ENCODE measurements at places on chromosomes 16 and 17. TPM values are rescaled to one million over a fixed set of nuclear protein-coding genes. Genes with fewer than 3 reads are reported as not detected.
A peak's percentile ranks its signal among the peaks of the same experiment; 100 is the strongest.

GRCh38 chr17:2809337-2809736 lies 13.1 kb downstream of the RAP1GAP2 start:
- no peak for DNase-seq

DNA sequence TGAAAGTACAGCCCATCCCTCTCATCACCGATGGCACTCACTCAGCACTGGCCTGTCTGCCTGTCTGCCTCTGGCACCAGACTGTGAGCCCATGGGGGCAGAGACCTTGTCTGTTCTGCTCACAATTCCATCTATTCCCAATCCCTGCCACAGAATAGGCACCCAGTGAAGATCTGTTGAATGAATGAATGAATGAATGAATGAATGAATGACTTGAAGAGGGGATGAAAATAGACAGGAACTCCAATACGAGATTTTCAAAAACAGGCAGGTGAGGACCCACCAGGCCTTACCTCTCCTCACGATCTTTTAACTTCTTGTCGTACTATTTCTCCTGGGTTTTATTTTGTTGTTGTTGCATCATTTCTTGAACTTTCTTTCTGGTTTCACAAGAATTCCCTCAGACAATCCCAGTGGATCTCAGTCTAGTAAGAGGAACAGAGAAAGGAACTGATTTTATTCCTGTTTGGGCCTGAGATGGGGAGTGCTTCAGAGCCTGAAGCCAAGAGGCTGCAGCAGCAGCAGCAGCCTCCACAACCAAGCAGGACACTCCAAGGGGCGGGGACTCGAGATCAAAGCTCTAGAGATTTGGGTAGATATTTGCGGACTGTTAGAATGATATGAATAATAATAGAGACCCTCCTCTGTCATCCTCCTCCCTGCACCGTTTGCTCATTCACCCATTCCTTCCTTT lies 17.7 kb downstream of the KRT9 start:
- no peak for DNase-seq

DNA sequence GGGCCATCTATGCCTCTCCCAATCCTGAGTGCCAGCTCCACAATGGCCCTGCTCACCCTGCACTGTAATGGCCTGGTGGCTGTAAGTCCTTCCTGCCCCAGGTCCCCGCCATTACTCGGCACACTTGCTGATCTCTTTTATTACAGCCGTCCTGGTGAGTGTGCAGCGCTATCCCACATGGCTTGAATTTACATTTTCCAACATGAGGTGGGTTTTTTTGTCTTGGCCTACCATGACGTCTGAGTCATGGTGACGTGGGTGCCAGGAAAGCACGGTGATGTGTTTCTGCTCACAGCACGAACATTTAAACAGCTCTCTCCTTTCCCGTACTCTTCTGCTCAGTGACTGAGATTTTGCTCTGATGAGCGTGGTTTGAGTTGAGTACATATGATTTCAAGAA lies 55.2 kb upstream of the FOXF1 start:
- DNase-seq, result no peak

DNA sequence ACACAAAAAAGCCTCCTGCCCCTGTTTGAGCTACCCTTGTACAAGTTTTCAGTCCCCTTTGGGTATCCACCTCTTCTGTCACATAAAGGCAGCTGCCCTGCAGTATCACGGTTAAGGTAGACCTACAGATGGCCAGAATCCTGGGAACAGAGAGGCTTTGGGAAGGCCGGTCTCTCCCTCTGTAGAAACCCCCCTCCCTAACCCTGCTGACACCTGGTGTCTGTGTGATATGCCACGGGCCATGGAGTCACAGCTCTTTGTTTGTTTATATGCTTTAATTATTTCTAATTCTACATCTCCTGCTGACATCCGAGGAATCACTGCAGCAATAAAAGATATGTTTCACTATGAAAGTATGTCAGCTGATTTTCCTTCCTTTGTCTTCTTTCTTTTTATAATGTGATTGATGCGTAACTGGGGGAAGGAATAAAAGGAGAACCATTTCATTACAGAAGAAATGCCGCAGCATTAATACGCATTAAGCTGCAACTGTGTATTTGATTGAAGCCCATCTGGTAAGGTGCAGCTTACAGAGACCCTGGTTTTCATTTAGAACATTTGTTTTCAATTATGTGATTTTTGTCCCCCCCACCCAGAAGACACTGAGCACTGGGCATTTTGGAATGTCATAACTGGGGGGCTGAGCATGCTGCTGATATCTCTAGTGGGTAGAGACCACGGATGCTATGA lies 142.1 kb downstream of the SLC39A11 start:
- DNase-seq, result no peak

GRCh38 chr17:2025622-2026309 lies 632 bp upstream of the RTN4RL1 start:
- DNase-seq, result peak; percentile 65

DNA sequence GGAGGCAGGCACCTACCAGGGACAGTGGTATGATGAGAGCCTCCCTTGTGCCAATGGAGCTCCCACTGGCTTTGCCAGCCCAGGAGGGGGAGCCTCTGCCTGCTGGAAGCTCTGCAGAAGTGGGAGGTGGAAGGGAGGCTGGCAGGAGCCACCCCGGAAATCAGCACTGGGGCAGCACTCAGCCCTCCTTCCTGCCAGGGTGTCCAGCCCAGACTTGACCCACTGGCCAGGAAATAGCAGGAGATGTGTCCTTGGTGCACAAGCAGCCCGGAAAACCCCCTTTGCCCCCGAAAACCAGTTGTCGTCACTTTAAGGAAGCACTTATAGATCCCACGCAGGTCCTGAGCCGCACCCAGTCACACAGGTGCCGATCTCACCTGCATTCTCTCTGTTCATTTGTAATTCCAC lies 49.3 kb upstream of the CACNG4 start:
- DNase-seq, result no peak

GRCh38 chr17:59972778-59973177 lies 8.2 kb upstream of the RNFT1 start:
- no peak for DNase-seq

DNA sequence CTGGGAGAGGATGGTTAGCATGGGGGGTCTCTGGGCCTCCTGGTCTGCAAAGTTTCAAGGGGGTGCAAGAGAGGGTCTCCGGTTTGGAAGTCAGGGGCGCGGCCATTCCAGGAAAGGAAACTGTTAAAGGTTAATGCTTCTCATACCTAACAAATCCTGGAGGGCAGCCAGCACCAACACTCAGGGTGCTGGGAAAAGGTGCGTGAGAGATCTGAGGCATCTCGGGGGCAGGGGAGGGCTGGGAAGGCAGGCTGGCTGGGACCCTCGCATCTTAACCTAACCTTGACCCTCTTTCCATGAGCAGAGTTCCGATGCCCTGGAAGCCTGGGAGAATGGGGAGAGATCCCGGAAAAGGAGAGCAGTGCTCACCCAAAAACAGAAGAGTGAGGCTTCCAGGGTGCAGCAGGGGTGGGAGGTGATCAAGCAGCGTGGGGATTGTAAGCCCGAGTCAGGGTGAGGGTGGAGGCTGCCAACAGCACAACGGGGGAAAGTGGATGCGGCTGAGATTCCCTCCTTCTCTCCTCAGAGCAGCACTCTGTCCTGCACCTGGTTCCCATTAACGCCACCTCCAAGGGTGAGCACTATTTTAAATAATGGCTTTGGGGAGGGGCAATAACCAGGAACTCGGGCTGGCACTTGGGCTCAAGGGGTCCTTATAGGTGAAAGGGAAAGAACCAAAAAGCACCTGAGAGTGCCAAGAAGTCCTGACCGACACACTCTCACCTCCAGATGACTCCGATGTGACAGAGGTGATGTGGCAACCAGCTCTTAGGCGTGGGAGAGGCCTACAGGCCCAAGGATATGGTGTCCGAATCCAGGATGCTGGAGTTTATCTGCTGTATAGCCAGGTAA lies 996 bp downstream of the TNFSF13 start:
- DNase-seq, result no peak

DNA sequence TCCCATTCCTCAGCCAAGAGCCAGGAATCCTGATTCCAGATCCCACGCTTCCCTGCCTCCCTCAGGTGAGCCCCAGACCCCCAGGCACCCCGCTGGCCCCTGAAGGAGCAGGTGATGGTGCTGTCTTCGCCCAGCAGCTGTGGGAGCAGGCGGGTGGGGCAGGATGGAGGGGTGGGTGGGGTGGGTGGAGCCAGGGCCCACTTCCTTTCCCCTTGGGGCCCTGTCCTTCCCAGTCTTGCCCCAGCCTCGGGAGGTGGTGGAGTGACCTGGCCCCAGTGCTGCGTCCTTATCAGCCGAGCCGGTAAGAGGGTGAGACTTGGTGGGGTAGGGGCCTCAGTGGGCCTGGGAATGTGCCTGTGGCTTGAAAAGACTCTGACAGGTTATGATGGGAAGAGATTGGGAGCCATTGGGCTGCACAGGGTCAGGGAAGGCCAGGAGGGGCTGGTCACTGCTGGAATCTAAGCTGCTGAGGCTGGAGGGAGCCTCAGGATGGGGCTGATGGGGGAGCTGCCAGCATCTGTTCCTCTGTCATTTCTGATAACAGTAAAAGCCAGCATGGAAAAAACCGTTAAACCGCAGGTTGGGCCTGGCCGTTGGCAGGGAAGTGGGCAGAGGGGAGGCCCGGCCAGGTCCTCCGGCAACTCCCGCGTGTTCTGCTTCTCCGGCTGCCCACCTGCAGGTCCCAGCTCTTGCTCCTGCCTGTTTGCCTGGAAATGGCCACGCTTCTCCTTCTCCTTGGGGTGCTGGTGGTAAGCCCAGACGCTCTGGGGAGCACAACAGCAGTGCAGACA lies at the start of gene SPN:
SPN (plus strand) TSS at position 232 of the 791 bp plus-strand sequence; CDS start at position 714, 482 bp downstream.
- no peak for DNase-seq

- no peak for DNase-seq
Measured at GRCh38 chr17:64004903-64005733, 7.0 kb downstream of the PRR29 start.

GRCh38 chr16:69610356-69610755 lies 44.6 kb downstream of the NFAT5 start:
- no peak for DNase-seq

DNA sequence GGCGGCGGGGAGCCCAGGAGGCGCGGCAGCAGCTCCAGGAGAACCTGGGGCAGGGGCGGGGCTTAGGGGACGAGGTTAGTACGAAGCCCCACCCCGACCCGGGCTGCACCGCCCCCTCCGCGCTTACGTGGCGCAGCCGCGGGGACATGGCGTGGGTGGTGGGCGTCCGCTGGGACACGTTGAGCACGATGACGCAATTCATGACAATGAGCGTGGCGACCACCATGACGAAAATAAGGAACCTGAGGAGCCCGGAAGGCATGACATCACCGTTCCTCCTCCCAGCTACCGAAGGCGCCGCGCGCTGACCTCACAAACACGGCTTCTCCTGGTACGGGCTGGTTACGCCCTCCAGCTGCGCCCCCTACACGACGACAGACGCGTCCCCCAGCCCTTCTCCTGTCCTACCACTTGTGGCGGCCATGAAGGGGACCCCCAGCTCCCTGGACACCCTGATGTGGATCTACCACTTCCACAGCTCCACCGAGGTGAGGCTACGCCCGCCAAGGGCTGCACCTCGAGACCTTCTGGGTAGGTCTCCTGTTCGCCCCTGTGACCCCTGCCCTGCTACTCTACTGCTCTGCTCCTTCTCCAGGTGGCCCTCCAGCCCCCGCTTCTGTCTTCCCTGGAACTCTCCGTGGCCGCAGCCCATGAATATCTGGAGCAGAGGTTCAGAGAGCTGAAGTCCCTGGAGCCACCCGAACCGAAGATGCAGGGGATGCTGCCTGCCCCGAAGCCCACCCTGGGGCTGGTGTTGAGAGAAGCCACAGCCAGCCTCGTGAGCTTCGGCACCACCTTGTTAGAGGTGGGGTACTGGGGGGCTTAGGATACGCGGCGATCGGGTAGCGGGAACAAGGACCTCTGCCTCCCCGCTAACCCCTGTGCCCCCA lies at the start of gene C17orf107:
C17orf107 (plus strand) TSS at position 196 of the 890 bp plus-strand sequence; CDS start at position 423, 227 bp downstream.
- peak; percentile 61 for DNase-seq

DNA sequence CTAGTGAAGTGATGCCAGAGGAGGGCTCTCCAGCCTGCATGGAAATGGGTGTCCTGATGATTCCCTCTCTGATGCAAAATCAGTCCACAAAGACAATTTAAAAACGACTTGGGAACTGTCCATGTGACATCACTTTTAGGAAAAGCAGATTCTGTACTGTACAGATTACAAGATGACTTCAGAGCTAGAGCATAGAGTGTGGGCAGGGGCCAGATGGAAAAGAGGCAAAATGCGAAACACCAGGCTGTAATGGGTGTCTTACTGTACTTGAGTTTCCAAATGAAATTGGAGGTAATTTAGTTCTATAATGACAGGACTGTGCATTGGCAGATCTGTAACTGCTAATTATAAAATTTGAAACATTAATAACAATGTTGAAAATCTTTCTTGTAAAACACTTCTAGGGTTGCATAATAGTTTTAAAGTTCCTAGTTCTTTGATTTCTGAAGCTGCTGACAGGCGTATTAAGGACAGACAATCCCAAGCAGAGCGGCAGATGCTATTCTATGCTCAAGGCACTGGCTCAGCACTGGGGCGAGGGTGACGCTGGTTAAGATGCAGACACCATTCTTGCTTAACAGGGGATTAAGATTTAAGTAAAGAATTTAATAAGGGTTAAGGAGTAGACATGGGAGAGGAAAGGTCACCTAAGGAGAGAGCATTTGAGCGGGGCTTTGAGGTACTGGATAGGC lies 29.6 kb downstream of the OGFOD1 start:
- no peak for DNase-seq

DNA sequence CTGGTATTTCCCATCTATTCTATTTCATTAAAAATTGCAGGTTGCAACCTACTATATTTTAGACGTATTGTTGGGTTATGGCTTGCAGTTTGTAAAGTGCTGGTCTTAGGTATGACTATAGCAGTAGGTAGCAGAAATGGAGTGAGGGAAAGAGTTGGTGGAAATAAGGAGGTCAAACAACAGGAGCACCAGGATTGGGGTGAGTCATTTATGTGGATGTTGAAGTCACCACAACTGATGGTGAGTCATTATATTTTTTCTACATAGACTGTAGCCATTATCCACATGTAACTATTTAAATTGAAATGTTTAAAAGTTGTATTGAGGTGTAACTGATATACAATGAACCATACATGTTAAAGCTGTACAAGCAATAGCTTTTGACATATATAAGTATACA lies 25.0 kb upstream of the HS3ST3A1 start:
- peak; percentile 19 for DNase-seq

- DNase-seq, result no peak
Measured at GRCh38 chr17:81217491-81217890, 5.3 kb downstream of the CEP131 start.

GRCh38 chr17:45848868-45849535 lies 4.3 kb downstream of the SPPL2C start:
- DNase-seq, result no peak

- no peak for DNase-seq
Measured at GRCh38 chr16:5032748-5033167, 977 bp downstream of the NAGPA start.

The SKAP1 gene
- 0.88 TPM for total RNA-seq

The CDR2L gene
- total RNA-seq, result 33.6 TPM

The LSM12 gene
- 77.9 TPM for total RNA-seq

The OTOP2 gene
- total RNA-seq, result not detected

The SEZ6 gene
- total RNA-seq, result not detected

The SLC38A8 gene
- total RNA-seq, result not detected

Measured in Caki2 (cell line).